Brain pericyte (primary cell): ENCODE measurements at places on chromosomes 13 and 19.

DNA sequence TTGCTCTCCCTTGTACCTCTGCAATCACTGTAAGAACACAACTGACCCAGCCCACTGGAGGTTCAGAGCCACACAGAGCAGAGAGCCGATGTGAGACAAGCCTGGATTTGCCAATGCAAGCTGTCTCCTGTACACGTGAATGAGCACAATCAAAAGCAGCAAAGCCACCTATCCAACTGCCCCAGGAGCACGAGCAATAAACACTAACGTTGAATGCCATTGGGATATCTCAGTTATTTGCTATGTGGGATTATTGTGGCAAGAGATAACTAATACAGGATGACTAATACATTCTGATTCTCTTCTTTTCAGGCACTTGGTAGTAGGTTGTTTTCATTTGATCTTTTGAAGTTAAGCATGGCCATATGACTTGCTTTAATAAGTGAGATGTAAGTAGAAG, 85.2 kb upstream of the FAM216B start:
- DNase-seq: no peak

- DNase-seq: no peak
These were observed 2.3 kb downstream of the ZNF714 start for GRCh38 chr19:21084343-21084742.

GRCh38 chr19:44866664-44867063, 20.6 kb downstream of the NECTIN2 start:
- no peak for DNase-seq

DNA sequence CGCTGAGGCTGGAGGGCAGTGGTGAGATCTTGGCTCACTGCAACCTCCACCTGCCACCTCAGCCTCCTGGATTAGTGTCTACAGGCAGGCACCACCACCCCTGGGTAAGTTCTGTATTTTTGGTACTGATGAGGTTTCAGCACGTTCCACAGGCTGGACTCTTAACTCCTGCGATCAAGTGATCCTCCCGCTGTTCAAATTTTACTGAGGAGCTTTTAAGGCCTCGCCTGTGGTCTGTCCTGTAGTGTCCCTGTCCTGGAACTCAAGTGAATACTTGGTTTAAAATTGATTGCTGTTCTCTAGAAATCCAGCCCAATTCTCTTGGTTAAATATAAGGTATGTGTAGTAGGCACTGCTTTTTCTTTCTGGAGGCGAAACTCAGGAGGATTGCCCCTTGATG, 65.2 kb downstream of the DPRX start:
- no peak for DNase-seq

DNA sequence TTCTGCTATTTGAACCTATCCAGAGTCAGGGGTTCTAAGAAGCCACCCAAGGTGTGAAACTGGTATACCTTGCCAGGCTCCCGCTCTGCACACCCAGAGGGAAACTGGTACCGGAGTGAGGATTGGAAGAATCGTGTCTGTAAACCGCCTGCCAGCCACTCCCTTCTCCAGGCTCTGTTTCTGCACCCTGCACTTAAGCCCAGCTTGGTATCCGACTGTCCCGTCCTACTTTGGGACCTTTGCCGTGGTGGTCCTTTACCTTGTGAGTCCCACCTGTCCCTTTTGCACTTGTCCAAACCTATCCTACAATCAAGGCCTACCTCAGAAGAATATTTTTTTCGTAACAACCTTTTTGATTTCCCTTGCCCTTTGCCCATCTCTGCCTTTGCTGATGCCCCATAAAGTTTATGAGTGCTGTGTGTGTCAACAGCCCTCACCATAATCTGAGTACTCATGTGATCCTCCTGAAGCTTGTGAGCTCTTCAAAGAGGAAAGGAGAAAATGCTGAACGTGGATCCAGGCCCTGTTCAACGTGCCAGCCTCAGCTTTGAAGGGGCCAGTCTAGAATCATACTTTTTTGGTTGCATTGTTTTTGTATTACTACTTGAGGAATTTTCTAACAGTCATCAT, 44.7 kb downstream of the GARRE1 start:
- DNase-seq: no peak

DNA sequence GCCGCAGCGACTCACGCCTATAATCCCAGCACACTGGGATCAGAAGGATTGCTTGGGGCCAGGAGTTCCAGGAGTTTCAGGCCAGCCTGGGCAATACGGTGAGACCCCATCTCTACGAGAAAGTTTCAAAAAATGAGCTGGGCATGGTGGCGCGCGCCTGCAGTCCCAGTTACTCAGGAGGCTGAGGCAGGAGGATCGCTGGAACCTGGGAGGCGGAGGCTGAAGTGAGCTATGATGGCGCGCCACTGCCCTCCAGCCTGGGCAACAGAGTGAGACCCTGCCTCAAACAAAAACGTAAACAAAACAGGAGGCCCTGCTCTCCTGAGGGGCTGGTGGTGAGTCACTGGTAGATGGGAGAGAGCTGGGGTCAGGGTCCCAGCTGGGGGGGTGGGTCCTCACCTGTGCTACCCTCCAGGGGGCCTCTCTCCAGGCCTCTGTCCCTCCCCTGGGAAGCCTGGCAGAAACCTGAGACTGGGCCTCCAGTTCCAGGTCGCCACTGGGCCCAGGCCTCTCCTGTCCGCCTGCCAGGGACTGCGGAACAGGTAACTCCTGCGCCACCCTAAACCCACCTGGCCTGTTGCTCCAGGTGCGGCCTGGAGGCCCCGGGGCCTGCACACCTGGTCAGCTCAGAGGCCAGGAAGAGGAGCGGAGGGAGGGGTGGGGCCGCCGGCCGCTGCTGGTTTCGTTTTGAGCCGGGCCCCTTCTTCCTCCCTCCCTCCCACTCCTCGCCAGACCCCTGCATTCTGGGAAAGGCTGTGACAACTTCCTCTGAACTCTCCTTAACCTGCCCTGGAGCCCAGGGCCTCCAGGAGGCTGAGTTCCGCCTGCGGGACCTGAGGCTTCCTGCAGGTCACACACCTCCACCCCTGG, 17.2 kb upstream of the ZBTB7A start:
- DNase-seq: no peak

- no peak for DNase-seq
These were observed 536.0 kb downstream of the KLF12 start for GRCh38 chr13:73598020-73598712.

GRCh38 chr19:38650172-38650775, 2.8 kb downstream of the ACTN4 start:
- no peak for DNase-seq

- no peak for DNase-seq
These were observed 10.5 kb upstream of the GJA3 start for GRCh38 chr13:20171364-20171763.

DNA sequence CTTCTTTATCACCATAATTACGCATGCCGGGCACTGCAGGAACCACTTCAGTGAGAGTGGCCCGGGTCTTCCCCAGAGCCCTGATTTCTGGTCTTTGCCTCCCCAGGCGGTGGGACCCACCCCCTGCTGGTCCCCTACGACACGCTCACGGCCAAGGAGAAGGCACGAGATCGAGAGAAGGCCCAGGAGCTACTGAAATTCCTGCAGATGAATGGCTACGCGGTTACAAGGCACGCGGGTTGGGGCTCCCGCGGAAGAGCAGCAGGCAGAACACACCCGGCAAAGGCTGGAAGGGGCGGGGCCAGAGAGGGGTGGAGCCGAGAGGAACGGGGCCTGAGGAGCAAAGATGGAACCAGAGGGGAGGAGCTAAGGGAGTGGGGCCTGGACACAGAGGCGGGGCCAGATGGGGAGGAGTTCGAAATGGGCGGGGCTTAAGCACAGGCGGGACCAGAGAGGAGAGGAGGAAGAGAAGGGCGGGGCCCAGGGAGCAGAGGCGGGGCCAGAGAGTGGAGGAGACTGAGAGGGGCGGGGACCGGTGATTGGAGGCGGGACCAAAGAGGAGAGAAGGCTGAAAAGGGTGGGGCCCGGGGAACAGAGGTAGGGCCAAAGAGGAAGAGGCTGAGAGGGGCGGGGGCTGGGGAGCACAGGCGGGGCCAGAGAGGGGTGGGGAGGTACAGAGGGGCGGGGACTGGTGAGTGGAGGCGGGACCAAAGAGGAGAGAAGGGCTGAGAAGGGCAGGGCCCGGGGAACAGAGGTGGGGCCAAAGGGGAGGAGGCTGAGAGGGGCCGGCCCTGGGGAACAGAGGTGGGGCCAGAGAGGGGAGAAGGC, 73.4 kb downstream of the RYR1 start:
- no peak for DNase-seq

DNA sequence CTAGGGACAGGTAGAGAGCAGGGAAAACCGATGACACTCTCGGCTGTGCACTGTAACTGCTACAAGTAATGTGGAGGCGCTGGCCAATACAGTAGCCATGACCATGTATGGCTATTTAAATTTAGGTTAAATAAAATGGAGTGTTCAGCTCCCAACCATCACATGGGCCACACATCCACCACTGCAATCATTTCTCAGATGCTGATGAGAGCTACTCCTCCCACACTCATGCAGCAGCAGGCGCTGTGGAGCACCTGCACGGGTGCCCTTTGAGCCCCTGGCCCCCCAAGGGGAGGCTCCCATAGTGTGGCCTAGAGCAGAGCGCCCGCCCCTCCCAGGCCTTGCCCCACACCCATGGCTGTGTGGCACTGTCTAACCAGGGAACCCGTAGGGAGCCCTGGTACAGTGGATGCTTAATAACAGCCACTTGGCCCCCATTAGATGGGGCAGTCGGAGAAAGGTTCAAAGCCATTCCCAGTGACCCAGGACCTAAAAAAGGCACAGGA, 6.0 kb downstream of the ACP4 start:
- DNase-seq: no peak

DNA sequence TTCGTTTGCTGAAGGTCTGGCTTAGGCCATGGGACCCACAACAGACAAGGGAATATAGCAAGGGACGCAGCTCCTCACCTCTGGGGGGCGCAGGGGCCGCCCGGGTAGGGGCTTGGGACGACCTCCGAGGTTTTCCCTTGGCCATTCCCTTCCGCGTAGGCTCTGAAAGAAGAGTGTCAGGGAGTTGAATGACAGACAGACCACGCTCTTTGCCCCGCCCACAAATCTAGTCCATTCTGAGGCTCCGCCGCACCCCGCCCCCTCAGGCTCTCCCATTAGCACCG, 11.4 kb upstream of the ZNF414 start:
- DNase-seq: no peak

GRCh38 chr13:25179011-25179410, 6.9 kb upstream of the AMER2 start:
- DNase-seq: no peak

DNA sequence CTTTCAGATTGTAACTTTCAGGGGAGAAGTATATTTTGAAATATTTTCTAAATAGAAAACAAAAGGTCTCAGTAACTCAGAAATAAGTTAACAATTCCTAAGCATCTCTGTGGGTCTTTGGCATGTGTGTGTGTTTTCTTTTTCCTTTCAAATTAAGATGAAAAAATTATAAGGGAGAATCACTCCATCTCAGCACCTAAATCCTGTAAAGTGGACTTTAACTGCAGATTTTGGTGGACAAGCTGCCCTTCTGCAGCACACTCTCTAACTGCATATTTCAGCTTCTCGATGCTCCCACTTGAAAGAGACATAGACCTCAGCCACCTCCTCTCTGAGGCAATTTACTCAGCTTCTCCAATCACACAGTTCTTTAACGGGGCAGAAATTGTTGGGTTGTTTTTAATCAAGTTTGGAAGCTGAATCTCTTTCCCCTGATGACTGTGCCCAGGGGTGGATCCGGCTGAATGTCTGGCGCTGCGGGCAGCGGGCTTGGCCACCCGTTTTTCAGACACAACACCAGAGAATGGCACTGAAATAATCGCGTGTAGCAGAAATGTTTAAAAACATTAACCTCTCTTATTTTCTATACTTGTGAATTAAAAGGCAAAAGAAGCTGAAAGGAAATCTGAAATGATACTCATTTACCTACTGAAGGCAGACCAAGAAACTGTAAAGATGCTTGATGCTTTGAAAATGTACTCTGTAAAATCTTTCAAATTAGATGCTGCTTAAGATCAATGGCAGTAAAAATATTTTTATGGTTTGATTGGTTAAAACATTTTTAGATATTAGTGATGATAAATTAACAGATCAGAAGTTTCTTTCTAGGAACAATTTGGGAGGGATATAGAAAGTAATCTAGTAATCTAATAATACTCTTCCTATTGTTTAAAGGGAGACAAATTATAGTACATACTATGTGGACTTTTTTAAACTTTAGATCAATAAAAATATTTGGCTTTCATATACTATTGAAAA, 12.4 kb downstream of the ZIC2 start:
- DNase-seq: no peak

- no peak for DNase-seq
These were observed 152.5 kb downstream of the GGACT start for GRCh38 chr13:100436099-100436498.

DNA sequence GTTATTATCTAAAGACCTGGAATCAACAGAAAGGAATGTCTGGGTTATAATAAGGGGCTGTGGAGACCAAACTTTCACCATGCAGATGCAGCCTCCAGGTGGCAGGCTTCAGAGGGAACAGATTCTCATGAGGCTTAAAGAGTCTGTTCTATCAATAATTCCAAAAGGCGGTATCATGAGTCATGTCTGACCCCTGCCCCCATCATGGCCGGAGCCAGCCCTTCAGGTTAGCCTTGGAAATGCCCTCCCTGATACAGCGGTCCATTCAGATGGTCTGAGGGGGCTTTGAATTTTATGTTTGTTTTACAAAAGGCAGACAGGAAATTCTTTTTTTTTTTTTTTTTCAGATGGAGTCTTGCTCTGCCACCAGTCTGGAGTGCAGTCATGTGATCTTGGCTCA, 21.7 kb upstream of the LAMP1 start:
- no peak for DNase-seq

DNA sequence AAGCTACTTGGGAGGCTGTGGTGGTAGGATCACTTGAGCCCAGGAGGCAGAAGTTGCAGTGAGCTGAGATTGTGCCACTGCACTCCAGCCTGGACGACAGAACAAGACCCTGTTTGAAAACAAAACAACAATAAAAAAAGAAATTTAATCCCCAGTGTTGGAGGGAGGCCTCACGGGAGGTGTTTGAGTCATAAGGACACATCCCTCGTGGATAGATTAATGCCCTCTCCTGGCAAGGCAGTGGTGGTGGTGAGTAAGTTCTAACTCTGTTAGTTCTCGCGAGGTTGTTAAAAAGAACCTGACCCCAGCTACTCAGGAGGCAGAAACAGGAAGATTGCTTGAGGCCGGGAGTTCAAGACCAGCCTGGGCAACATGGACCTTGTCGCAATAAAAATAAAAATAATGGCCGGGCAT, 27.6 kb upstream of the SIN3B start:
- no peak for DNase-seq

DNA sequence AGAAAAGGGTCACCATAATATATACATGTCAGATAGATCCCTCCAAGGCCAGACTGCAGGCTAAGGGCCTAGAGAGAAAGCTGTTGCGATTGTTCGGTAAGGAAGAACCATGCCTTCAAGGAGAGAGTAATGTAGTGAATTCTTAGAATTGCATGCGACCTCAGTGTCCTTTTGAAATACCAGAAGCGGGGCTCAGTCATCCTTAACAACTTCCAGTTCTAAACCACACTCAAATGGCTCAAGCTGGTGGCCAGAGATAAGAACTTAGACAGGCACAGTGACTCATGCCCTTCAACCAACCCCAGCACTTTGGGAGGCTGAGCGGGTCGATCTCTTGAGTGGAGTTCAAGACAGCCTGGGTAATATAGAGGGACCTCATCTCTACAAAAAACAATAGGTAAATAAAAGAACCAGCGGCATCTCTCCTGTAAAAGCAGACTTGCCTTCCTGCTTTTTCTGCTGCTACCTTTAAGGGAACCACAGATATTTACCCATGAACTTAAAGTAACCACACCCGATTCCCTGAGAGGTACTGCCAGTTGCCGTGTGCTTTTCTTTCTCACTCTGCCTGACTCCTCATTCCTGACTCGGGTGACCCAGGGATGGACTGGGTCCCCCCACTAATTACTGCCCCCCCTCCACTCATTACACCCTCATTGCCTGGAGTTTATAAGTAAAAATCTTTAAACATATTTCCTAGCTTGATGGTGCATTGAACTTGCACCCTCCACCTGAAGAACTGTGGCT, 15.4 kb upstream of the SIGLEC6 start:
- no peak for DNase-seq
